ENCODE measurements at places on chromosomes 6 and 20.

DNA sequence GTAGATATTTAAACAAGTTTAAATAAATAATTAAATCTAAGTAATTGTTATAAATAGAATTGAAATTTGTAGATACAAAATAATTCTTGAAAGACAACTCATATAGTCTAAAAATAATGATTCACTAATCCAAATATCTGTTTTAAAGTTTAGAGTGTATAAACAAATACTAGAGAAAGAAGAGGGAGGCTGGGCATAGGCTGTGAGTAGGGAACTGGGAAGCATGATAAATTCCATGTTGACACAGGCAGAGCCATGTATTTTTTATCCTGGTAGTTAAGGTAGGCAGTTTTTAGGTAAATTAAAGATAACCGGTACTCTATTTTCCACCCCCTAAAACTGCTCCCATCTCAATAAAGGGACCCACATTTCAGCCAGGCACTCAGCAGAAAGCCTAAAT is 11.7 kb upstream of the RIN2 start:
- H3K36me3 ChIP-seq: no peaks in the 10 kb centered on the region
- H3K4me3 ChIP-seq: no peak overlapping the region
- peaks cover 9% of the 10 kb centered on the region for H3K4me1 ChIP-seq

- H3K27ac ChIP-seq: no peak overlapping the region
- H3K36me3 ChIP-seq: no peaks in the 10 kb centered on the region
- H3K4me3 ChIP-seq: no peak overlapping the region
- H3K4me1 ChIP-seq: peaks cover 3% of the 10 kb centered on the region
- no peak for DNase-seq
Observed at GRCh38 chr6:127539272-127539671, 20.1 kb upstream of the MTCL3 start.

GRCh38 chr6:168734523-168734922 is 293.5 kb downstream of the SMOC2 start:
- no peak overlapping the region for H3K27ac ChIP-seq
- H3K27me3 ChIP-seq: no peaks in the 10 kb centered on the region
- H3K4me3 ChIP-seq: no peak overlapping the region
- DNase-seq: no peak
- H3K36me3 ChIP-seq: no peaks in the 10 kb centered on the region

- DNase-seq: no peak
- peaks cover 14% of the 10 kb centered on the region for H3K4me1 ChIP-seq
- no peak overlapping the region for H3K4me3 ChIP-seq
- H3K27me3 ChIP-seq: no peaks in the 10 kb centered on the region
Observed at GRCh38 chr6:52305948-52306767, 21.6 kb upstream of the MCM3 start.

- peaks cover 3% of the 10 kb centered on the region for H3K4me1 ChIP-seq
- H3K4me3 ChIP-seq: no peak overlapping the region
- H3K27me3 ChIP-seq: no peaks in the 10 kb centered on the region
- H3K36me3 ChIP-seq: peaks cover 25% of the 10 kb centered on the region
Observed at GRCh38 chr20:57649617-57650015, 29.4 kb upstream of the ZBP1 start.

- no peak overlapping the region for H3K27ac ChIP-seq
- no peaks in the 10 kb centered on the region for H3K36me3 ChIP-seq
- no peak overlapping the region for H3K4me3 ChIP-seq
- no peaks in the 10 kb centered on the region for H3K4me1 ChIP-seq
Observed at GRCh38 chr6:115001731-115002350, 659.0 kb upstream of the HS3ST5 start.
